ENCODE measurements at places on chromosomes 13 and 19.

GRCh38 chr19:42246922-42247639 lies 4.7 kb upstream of the GSK3A start:
- no peak for DNase-seq

- DNase-seq = no peak
These were observed 110.9 kb downstream of the SACS start for GRCh38 chr13:23322353-23323336.

GRCh38 chr13:29464105-29464679 lies 131.3 kb downstream of the SLC7A1 start:
- DNase-seq = no peak

GRCh38 chr19:49937750-49938381 lies 8.6 kb upstream of the NUP62 start:
- DNase-seq = peak; percentile 84

DNA sequence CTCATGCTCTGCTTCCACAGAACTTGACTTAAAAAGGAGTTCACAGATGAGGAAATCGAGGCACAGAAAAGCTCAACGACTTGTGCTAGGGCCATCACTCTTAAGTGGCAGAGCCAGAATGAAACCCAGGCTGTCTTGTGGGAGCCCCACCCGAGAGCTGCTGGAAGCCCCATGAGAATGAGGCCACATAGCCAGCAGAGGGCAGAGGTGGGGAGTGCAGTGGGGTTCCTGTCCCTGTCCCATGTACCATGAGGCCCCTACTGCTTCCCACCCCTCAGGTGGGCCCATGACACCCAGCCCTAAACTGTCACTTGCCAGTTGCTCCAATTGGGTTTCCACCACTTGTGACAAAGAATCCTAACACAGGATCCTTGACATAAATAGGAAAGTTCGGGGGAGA lies 175.9 kb downstream of the IRS2 start:
- DNase-seq = peak; percentile 32

GRCh38 chr19:18291019-18291524 lies 9.7 kb upstream of the JUND start:
- no peak for DNase-seq

DNA sequence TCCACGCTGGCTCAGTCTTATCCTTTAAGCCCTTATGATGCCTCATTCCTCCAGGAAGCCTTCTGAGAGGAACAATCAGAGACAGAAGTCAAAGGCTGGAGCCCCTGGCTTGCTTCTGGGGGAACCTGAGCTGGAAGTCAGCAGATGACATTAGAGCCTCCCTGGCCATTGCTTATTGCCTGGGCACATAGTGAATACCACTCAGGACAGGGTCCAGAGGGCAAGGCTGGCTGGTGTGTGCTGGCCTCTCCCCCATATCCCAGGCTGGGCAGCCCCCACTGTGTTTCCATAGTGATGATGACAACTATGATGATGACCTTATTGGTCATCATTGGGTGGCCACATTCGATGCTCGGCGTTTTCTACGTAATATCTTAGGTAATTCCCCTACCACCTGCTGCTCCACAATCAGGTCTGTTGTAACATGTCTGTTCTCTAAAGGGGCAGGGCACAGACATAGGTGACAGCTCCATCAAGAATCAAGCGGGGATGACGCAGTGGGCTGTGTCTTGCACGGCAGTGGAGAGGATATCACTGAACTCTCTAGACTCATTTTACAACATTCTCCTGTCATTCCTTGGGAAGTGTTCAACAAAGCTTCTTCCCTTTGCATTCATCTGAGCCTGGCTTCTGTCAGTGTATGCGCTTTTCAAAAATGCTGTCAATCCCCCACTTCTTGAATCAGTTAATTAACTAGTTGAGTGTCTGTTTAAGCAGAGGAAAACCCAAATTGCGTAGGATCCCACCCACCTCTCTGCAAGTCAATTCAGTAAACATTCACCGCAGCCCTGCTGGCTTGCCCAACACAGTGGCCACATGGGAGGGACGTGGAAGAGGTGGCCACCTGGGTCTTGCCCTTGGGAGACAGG lies 89.4 kb upstream of the TSHZ3 start:
- DNase-seq = no peak

DNA sequence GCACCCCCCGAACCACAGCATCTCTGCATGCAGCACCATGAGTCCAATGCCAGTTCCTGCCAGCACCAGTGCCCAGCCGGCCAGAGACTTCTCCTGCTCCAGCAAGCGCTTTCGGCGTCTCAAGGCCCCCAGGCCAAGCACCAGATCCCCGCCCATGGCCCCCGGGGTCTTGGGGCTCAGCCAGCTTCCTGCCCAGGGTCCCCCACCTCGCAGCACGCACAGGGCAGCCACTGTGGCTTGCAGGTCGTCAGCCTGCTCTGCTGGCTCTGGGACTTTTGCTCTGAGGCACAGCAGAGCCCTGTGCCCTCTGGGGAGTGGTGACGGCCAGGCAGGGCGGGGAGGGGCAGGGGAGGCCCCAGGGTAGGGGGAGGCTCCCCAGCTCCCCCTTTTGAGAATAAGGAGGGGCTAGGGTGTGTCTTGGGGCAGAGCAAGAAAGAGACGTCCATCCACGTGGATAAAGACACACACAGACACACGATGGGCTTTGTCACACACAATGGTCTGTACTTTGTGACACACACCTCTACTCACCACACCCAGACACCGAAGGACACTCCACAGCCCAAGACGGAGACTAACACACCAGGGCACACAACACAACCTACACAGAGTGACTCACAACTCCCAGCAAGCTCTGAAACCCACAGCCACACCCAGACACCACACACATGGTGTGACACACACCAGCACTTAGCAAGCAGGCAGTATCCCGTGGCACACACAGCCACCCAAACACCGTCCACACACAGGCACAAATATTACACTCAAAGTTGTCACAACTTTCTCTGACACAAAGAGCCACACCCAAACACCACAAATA lies at the start of gene KCNN4:
Gene KCNN4 (minus strand): TSS at position 268 of the 820 bp plus-strand sequence. CDS start 112 bp downstream, at position 156.
- no peak for DNase-seq

- no peak for DNase-seq
These were observed 110.7 kb downstream of the EFNB2 start for GRCh38 chr13:106424805-106425204.

GRCh38 chr13:34025746-34026145 lies 207.8 kb downstream of the RFC3 start:
- DNase-seq = no peak

- DNase-seq = peak; percentile 33
These were observed 579 bp downstream of the ZNF566 start for GRCh38 chr19:36488846-36489117.

GRCh38 chr13:66492479-66492878 lies 737.7 kb downstream of the PCDH9 start:
- DNase-seq = peak; percentile 20

DNA sequence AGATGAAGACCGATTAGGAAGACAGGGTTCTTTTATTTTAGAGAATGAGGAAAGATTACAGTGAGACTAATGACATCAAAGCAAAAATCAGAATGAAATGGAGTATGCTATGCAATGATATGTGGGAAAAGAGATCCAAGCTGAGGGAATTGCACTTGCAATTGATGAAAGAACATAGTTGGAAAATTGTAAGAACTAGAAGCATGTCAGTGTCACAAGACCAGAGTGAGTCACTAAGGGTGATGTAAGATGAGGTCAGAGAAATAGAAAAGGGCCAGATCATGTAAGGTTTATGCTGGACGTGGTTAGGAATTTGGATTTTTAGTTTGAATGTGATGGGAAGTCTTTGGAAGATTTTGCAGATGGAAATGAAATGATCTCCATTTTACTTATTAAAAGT lies 1937.3 kb downstream of the OLFM4 start:
- DNase-seq = no peak

DNA sequence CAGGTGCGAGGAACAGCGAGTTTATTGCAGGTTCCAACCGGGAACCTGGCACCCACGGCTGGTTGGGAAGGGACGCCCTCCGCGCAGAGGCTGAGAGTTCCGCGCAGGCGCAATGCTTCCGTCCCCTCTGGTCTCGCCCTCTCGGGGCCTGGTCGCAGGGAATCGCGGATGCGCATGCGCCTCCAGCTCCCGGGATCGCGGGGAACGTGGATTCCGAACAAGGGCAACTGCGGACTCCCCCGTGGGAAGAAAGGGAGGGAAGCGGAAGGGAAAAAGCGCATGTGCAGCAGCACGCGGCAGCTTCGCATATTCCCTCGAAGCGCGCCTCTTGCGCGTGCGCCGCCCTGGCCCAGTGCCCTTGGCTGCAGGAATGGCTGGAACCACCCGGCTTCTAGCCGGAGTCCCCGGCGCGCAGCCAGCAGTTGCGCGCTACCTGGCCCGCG lies 1.1 kb downstream of the TSSK6 start:
- DNase-seq = no peak

GRCh38 chr13:66102864-66103263 lies 1127.3 kb downstream of the PCDH9 start:
- DNase-seq = no peak
